HFF-Myc (cell line): ENCODE measurements at places on chromosomes 5 and 9.

DNA sequence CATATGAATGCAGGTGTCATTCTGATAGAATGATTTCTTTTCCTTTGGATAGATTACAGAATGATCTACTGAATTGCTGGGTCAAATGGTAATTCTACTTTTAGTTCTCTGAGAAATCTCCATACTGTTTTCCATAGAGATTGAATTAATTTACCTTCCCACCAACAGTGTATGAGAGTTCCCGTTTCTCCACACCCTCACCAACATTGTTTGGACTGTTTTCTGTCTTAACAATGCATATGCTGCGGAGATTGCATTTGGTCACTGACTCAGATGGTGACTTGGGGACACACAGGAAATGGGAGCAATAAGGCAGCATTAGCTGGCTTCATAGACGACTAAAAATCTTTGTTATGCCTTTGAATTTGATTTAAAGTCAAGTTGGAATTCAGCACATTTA, 95.9 kb downstream of the CDH6 start:
- no peak for DNase-seq

DNA sequence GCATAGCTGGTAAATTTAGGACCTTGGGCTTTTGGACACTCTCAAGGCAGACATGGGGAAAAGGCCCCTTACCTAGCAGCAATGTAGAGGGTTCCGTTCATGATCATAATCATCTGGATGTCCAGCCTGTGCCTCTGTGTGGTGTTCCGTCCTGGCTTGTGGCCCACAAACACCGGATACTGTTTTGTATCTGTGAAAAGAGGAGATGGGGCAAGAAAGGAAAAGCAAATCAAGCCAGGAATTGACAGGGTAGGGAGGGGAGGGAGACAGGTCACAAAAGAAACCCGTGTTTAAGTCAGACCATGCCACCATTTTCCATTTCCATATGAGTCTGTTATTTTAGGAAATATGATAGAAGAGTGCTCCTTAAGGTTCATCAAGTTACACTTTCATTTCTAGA, 72.5 kb downstream of the SEMA6A start:
- no peak for DNase-seq

DNA sequence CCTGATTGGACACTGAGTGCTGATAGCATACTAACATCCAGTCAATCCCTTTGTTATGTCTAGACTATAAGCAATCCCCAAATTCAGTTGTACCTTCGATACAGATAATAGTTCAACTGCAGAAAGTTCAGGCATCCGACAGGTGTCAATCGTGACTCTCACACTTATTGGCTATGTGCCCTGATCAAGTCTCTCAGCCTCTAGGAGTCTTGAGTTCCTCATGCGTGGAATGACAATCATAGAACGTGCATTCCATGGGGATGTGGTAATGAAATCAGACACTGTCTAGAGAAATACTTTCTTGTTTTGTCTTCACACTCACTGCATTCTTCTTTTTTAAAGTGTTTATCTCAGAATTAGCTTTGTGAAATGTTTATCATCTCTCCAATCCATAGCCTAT, 4.8 kb downstream of the ANKRD34B start:
- DNase-seq = no peak

DNA sequence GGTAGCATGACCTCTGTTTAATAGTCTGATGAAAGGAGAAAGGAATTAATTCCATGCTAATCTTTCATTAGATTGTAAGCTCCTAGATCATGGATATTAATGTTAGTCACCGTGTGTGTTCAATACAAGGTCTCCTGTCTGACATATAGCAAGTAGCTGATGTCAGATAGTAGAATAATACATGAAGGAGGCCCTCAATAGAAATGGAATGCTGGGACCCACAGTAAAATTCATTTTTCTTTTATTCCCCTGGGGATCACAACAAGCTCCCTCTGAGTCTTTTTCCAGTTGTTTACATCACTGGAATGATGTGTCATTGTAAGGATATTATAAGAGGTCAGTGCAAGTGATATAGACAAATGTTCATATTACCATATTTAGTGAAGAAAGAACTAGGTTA, 240.3 kb upstream of the TRPC7 start:
- no peak for DNase-seq

GRCh38 chr9:125986966-125987365, 239.8 kb downstream of the PBX3 start:
- no peak for DNase-seq

DNA sequence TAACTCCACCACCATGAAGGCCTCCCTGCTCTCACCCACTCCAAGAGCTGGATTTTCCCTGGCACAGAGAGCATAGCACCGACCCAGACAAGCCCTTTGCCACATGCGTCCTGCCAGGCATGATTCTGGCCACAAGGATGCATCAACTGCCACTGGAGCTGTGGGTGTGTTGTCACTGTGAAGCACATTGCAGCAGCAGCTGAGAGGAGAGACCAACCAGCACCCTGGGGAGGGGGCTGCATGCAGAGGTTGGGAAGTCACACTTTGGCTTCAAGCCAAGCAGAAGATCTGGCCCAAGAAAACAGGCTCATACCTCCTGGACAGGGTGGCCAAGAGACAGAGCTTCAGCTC, 22.6 kb upstream of the PTGES start:
- DNase-seq = no peak

DNA sequence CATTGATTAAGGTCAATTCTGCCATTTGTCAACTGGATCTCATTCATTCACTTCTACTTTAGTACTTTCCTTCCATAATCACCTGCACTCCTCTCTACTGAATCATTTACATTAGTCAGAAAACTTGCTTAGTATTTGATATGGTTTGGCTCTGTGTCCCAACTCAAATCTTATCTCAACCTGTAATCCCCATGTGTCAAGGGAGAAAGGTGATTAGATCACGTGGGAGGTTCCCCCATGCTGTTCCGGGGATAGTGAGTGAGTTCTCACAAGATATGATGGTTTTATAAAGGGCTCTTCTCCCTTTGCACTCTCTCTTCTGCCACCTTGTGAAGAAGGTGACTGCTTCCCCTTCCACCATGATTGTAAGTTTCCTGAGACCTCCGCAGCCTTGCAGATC, 23.7 kb upstream of the UGCG start:
- DNase-seq = no peak

- no peak for DNase-seq
Measured at GRCh38 chr5:61824396-61824795, 481.6 kb upstream of the KIF2A start.

DNA sequence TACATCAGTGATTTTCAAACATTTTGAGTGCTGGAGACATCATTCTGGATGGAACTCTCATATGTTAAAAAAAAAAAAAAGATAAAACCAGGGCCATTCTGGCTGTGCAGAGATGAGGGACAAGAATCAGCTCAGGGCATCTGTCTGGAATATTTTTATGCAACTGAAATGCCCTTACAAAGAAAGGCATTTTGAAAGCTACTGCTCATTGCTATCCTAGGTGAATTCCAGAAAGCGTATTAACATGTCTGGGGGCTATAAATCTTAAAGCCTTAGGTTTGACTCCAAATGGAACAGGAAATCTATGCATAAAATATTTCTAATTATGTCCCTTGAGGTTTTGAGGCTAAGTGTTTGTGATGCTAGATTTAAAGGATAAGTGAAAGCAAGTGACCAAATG, 14.9 kb upstream of the PCSK1 start:
- no peak for DNase-seq

DNA sequence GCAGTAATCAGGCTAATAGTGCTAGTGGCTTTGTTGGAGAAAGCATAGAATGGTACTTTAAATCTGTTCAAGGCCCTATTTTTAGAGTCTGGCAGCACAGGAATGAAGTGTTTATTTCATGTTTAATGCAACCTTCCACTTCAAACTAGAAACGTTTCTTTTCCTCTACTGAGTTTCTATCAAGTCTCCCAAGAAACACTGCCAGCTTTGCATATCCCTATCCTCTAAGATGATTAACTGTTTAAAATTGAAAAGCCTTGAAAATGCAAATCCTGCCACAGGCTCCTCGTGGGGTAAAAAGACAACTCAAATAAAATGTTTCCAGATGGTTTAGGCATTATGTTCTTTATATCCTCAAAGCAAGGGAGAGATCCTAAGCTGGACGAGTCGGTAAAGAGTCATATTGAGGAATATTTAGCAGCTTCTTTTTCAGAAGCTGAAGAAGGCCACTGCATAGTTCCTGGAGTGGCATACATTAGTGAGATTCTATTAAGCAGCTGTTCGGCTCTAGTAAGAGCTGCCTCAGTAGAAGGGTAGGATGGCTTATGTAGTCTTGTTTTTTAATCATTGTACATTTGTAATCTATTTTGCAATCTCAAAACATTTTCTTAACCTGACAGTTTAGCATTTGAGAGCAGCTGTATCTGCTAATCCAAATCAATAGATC, 251.2 kb downstream of the CHSY3 start:
- no peak for DNase-seq

DNA sequence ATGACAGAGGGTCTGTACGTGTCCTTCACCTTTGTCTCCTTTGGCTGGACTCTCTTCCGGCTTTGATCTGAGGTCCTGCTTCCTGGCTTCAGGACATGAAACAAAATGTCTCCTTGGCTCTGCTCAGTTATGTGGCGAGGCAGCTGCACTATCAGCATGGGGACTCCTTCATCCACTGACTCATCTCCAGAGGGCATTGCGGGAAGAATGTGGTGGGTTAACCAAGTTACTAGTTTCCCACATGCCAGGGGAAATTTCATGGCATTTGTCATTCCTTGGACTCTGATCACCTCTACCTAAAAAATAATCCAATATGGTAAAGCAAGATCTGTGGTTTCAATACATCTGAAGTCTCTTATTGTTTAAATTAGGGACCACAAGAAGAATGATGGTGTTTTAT, 259.7 kb downstream of the MED10 start:
- no peak for DNase-seq

- no peak for DNase-seq
Measured at GRCh38 chr5:121937762-121938161, 24.0 kb upstream of the SRFBP1 start.

- DNase-seq = no peak
Measured at GRCh38 chr5:159048298-159048697, 51.4 kb downstream of the EBF1 start.

DNA sequence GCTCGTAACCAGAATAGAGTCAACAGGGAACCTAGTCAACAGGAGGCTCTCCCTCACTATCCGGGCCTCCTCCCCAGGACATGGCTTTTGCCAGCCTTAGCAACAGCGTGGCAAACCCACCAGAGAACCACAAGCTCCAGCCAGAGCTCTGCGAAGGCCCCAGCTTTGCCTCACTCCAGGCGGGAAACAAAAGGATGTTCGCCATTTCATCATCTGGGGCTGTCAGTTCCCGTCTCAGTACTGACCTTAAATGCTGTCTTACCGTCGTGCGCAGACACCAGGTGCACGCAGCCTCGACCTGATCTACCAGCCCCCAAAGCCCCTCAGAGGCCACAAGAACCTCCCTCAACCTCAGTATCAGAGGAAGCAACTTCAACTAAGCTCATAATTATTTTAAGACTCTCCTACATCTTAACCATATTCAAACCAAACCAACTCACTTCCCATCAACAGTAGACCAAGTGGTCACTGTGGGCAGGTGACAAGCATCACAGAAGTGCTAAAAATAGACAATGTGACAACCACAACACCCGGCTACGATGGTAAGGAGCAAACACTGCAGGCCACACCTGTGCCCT, 71.4 kb downstream of the SEMA4D start:
- DNase-seq = no peak

GRCh38 chr9:36866840-36867239, 167.2 kb downstream of the PAX5 start:
- no peak for DNase-seq

- no peak for DNase-seq
Measured at GRCh38 chr5:39177631-39177964, 41.8 kb downstream of the FYB1 start.

- DNase-seq = no peak
Measured at GRCh38 chr5:173268750-173269432, 33.9 kb upstream of the NKX2-5 start.

DNA sequence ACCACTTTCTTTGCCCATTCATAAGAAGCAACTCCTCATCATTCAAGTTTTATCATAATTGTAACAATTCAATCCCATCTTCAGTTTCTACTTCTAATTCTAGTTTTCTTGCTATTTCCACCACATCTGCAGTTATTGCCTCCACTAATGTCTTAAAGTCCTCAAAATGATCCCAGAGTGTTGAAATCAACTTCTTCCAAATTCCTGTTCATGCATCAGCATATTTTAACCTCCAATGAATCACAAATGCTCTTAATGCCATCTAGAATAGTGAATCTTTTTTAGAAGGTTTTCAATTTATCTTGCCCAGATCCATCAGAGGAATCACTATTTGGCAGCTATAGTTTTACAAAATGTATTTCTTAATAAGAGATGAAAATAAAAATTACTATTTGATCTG, 3.2 kb upstream of the SRP19 start:
- DNase-seq = no peak

GRCh38 chr5:61967681-61968080, 338.3 kb upstream of the KIF2A start:
- DNase-seq = no peak

- DNase-seq = no peak
Measured at GRCh38 chr5:77952636-77953212, 176.6 kb upstream of the TBCA start.

DNA sequence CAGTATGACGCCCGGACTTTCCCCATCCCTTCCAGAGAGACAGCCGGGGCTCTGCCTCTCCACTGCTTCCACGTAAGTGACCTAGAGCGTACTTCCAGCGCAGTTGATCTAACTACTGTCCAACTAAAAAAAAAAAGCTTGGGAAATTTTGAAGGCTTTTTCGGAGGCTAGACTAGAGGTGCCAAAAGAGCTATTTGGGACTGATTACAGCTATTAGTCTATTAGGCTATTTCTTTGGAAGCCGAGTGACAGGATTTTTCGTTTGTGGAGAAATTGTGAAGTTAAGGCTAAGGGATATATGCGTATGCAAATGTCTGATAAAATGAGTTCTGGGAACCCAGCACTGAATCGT, 1.5 kb downstream of the CCNO start:
- no peak for DNase-seq

GRCh38 chr9:128882677-128883603, 1.0 kb downstream of the LRRC8A start:
- no peak for DNase-seq

- DNase-seq = no peak
Measured at GRCh38 chr9:22119522-22120158, 110.5 kb upstream of the CDKN2B start.

- DNase-seq = no peak
Measured at GRCh38 chr9:132630116-132630515, 39.7 kb downstream of the DDX31 start.

DNA sequence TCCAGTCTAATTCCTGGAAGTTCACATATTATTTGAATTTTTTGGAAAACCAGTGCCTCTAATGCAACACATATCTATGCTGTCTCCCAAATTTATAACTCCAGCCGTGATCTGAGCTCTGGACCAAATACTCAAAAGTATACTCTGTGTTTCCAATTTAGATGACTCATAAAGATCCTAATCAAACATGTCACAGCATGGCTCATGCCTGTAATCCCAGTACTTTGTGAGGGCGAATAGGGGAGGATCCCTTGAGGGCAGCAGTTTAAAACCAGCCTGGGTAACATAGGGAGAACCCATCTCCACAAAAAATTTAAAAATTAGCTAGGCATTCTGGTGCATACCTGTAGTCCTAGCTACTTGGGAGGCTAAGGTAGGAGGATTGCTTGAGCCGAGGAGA, 388.0 kb downstream of the CDH12 start:
- DNase-seq = no peak

- DNase-seq = no peak
Measured at GRCh38 chr5:127941646-127942045, 141.9 kb upstream of the SLC12A2 start.

- no peak for DNase-seq
Measured at GRCh38 chr5:82349652-82350051, 71.5 kb upstream of the RPS23 start.

GRCh38 chr9:89374176-89374575, 55.9 kb downstream of the SECISBP2 start:
- no peak for DNase-seq
